ENCODE measurements at places on chromosomes 5 and 9.

- DNase-seq, result no peak
Observed at GRCh38 chr9:4665357-4665756, 923 bp downstream of the SPATA6L start.

GRCh38 chr9:114847492-114848417, 41.9 kb upstream of the TNFSF15 start:
- no peak for DNase-seq

- no peak for DNase-seq
Observed at GRCh38 chr9:94250456-94250855, 8.6 kb upstream of the ZNF169 start.

- DNase-seq, result no peak
Observed at GRCh38 chr5:43520615-43521014, 5.7 kb upstream of the C5orf34 start.
